ENCODE measurements at places on chromosomes 1 and 21.

GRCh38 chr21:44838951-44839350 lies 21.1 kb upstream of the SUMO3 start:
- DNase-seq: peak; percentile 65

- no peak for DNase-seq
Measured at GRCh38 chr21:45325206-45326168, 37.8 kb upstream of the POFUT2 start.

- DNase-seq: no peak
Measured at GRCh38 chr1:197042676-197043341, 24.3 kb downstream of the F13B start.

DNA sequence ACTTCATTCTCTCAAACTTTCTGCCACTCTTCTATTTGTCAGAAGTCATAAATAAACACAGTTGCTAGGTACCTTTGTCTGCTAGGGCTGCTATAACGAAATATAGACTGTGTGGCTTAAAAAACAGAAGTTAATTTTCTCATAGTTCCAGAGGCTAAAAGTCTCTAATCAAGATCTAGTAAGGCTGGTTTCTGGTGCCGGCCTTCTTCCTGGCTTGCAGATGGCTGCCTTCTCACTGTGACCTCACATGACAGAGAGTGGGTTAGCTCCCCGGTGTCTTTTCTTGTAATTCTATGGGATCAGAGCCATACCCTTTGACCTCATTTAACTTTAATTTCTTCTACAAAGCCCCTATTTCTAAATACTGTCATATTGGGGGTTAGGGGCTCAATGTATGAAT lies 5.9 kb downstream of the PDC start:
- DNase-seq: no peak

DNA sequence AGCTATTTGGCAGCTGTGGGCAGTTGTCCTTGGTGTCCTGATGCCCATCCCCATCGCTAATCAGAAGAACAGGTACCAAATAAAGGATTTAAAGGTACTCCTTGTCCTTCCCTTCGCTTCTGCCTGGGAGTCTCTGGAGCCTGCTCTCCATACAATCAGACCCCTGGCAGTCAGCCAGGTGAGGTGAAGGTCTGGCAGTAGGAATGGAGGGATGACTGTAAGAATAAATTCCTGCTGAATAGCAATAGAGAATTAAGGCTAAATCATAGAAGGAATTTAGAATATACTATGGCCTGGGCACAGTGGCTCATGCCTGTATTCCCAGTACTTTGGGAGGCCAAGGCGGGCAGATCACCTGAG lies 9.2 kb downstream of the THBS3 start:
- no peak for DNase-seq

DNA sequence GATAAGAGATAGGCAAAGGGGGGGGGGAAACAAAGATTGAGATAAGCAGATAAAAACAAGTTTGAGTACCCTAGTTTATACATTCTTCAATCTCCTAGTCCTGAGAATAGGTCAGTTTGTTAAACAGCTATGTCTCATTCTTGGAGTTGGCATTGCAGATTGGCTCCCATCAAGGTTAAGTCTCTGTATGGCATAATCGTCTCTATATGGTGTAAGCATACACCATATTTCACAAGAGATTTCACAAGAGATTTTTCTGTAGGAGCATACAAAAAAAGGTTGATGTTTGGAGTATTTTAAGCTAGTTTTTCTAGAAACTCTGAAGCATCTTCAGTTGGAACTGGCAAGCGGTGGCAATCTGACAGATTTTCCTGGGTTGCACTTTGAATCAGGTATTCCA lies 35.8 kb downstream of the NCAM2 start:
- no peak for DNase-seq

DNA sequence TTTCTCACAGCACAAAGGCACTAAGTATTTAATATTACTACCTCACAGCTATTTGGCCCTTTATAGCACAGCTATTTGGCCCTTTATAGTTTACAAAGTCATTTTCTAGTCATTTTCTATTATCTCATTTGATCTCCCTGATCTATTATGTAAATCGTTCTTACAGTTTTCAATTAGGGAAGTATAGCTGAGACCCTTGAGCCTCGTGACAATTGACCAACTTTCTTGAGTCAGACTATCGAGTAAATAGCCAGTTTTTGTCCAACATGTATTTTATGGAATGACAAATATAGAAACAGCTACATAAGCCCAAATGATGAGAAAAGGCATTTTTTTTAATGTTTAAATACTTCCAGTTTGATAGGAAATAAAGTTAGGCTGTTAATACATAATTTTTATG lies 7.0 kb upstream of the ANGPTL1 start:
- DNase-seq: no peak

DNA sequence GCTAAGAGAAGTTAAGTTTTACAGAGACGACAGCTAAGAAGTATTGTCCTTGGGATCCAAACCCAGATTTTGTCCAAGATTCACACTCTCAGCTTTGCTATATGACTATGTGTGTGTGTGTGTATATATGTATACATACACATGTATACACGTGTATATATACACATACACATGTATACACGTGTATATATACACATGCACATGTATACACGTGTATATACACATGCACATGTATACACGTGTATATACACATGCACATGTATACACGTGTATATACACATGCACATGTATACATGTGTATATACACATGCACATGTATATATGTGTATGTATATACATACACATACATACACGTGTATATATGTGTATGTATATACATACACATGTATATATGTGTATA lies 3.9 kb upstream of the CACHD1 start:
- DNase-seq: no peak

DNA sequence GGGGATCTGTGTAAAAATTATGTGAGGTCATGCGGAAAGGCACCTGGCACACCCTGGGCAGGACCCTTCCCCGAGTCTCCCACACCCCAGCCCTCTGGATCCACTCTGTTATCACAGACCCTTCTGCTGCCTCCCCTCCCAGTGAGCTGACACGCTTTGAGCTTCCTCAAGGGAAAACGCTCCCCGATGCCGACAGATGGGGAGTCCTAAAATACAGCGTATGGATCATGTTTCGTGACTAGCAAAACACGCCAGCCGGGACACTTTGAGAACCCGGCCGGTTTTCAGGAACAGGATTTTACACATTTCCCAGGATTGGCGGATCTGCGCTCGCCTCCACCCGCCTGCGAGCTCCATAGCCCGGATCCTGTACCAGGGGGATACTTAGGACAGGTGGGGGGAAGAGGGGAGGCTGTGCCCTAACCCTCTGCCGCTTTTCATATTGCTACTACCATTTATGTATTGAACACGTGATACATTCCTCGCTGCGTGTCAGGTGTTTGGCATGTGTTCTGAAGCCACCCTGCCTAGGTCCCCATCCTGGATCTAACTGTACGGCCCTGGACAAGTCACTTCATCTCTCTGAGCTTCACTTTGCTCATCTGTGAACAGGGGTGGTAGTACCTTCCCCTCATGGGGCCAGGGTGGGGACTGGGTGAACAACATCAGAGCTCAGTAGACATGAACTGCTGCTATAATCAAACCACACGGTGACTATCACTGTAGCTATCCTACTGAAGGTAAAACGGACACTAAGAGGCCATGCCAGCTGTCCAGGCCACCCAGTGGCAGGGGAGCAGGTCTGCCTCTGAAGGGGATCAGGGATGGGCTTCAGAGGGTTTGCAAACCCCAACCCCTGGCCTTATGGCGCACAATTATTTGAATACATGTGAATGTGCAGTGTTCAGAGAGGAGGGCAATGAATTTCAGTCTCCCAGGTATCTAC lies 63.2 kb downstream of the SSBP3 start:
- peak; percentile 44 for DNase-seq

DNA sequence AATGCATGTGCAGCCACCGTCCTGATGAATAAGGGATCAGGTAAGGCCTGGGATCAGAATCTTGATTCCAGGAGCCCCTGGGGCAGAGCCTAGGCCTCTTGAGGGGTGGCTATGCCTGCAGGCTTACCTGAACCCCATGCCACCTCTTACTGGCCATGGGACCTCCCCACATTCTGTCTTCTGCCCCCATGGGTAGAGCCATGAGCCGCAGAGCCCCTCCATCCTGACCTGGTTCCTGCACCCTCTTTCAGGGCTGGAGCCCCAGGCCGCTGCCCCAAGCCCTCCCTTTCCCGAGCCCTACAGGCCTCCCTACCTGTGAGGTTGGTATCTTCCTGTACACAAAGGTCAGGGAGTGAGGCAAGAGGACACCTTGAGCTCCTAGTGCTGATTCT lies 120.8 kb downstream of the DMRTB1 start:
- DNase-seq: no peak

DNA sequence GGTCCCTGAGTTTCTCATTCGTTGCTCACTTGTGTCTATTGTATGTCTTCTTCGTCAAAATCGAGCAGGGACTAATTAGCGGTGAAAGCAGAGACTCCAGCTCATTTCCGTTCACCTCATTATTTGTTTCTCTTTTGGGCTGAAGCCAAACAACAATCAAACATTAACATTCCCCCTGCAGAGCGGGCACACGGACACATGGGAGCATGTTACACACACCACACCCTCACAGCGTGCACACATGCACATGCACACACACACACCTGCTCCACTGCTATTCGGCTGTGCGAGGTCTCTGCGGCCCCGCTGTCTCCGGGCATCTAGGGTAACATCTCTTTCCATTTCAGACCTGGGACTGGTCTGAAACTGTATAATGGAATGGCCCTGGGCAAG lies 58.5 kb upstream of the LRRC8D start:
- no peak for DNase-seq

DNA sequence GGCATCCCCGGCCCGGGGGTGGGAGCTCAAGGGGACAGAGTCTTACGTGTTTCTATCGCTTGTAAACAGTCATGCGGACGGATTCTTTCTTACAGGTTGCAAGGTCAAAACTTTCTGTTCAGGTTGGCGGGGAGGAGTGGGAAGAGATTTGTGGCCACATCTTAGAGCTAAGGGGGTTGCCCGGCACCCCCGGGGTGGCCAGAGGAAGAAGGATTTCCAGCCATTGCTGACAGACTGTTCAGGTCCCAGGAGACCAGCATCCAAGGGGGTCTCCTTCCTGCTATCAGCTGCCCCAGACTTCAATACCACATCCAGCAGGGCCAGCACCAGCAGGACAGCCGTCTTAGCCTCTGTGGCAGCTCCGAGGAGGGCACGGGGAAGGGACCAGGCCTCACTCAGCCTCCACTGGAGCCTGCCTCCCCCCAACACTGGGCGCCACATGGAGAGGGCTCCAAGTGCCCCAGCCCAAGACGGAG lies 52.0 kb downstream of the KIF21B start:
- DNase-seq: no peak

DNA sequence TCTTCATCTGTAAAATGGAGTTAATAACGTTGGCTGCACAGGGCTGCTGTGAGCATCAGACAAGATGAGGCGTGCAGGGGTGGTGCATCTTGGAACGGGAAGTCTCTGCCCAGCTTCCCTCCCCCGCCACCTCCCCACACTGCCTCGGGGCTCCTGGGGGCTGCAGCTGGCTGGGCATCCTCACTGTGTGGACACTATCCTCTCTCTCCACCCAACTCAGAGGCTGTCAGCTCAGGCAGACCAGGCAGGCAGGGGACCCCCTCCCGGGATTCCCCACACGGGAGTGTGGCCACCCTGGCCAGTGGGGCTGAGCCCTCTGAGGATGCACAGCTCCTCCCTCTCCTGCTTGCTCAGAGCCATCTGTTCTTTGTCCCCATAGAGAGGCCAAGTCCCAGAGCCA lies 122.7 kb downstream of the CCDC185 start:
- no peak for DNase-seq

- no peak for DNase-seq
Measured at GRCh38 chr1:66285618-66286270, 248.2 kb upstream of the SGIP1 start.

- no peak for DNase-seq
Measured at GRCh38 chr21:29074007-29074376, 544 bp upstream of the CCT8 start.

- no peak for DNase-seq
Measured at GRCh38 chr1:64701071-64701470, 43.8 kb upstream of the RAVER2 start.

DNA sequence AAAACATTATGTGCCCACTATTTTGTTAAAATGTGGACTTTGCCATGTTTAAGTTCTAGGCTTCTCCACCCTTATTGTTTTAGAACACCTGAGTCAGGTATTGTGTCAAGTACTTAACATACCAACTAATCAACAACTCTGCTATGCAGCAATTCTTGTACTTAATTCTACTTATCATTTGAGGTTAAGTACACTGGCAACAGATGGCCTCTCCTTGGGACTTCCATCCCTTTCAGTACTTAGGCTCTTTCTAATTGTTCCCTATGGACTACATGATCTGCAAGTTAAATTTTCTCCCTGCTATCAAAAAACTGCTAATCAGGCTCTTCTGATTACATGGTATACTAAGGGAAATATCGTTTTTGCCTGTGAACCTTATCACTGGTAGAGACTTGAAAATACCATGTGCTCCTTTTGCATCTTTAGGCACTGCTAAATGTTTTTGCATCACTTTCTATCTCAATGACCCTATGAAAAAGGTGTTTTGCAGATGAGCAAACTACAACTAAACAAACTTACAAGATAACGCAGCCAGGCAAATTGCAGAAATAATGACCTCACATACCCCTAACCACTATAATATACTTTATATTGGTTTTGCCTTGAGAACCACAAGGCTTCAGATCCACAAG lies 18.9 kb downstream of the SFPQ start:
- no peak for DNase-seq
